ENCODE measurements at places on chromosomes 5 and 9. TPM values are rescaled to one million over a fixed set of nuclear protein-coding genes. Genes with fewer than 3 reads are reported as not detected.

- no peak for DNase-seq
Measured at GRCh38 chr9:127991017-127991756, 10.4 kb upstream of the EEIG1 start.

DNA sequence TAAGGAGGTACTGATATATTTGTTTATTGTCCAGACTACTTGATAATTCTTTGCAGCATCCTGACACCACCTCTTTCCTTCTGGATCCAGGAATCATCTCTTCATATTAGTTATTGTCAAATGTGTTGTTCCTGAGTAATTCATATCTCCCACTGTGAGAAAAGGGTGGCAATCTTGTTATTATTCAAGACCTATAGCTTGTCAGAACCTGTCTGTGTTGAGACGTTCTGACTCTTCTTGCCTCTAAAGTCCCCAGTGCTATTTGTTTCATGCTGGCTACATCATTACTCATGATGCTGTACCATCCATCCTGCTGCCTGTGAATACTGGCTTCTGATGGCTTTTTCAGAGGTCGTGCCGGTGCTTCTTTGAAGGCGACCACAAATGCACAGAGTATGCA is 68.7 kb upstream of the TAF11L2 start:
- no peak for DNase-seq

DNA sequence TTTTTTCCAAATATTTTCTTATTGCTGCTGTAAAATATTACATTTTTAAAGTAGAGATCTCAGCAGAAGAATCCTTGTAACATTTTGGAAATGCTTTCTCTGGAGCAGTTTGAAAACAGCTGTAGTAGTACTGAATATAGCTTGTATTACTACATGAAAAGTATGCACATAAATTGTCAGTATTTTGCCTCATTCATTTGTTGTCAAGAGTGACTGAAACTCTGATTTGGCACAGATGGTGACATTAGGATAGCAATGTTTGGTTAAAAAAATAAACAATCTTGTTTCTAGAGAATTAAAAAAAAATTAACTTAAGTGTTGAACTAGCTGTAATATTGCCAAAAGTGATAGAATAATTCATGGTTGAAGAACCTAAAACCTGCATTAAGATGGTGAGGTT is 90.4 kb downstream of the NNT start:
- DNase-seq: no peak

DNA sequence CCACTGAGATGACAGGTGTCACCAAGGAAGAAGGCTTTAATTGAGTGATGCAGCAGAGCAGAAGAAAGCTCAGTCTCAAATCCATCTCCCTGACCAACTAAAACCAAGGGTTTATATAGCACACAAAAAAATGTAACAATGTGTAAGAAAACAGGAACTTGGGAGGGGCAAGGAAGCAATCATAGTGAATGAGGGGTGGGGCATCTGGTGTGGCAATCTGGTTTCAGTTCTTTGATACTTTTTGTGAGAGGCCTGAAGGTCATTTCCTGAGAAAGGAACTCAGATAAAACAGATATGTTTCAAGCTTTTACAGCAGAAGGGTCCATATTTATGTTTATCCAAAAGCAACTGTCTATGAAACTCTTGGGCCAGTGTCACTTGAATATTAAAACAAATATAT is 19.7 kb downstream of the CD180 start:
- no peak for DNase-seq

DNA sequence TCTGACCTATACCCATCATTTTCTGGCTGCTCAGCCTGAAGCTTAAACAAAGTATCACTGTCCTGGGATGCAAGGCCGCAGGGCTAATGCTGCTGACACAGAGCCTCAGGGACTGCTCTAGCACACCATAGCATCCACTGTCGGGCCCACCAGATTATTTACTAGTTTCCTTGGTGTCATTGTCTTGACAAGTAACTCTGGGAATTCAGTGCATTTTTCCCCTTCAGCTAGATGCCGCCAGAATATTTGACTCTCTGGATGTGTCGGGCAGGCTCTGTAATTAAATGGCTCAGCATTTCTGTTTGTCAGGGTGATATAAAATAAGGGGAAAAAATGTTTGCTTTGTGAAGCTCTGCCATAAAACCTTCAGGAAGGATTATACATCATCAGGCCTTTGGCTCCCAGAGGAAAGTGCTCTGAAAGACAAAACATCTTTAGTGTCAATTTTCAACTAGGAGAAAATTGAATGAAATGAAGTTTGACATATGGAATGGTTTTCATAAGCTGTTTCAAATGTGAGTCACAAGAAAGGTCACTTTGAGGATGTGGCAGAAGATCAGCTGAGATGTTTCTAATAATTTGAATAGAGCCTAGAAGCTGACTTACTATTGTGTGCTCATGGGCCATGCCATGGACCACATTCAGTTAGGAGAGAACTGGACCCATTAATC is 350.1 kb downstream of the TMEM232 start:
- DNase-seq: no peak

DNA sequence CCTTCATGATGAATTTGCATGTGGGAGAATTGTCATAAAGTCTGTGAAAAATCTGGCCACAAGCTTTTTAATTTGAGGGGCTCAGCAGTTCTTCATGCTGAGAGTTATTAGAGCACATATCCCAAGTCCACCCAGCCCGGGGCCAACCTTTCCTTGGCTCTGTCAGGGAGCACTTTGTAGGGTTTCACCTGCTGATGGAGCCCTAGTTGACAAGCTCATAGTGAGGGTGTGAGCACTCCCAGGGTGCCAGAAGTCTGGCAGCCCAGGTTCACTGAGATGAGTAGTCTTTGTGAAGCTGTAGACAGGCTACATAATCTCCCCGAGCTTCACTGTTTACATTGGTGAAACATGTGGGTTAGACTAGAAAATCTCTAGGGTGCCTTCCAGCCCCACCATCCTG is 97.2 kb upstream of the NREP start:
- DNase-seq: no peak

DNA sequence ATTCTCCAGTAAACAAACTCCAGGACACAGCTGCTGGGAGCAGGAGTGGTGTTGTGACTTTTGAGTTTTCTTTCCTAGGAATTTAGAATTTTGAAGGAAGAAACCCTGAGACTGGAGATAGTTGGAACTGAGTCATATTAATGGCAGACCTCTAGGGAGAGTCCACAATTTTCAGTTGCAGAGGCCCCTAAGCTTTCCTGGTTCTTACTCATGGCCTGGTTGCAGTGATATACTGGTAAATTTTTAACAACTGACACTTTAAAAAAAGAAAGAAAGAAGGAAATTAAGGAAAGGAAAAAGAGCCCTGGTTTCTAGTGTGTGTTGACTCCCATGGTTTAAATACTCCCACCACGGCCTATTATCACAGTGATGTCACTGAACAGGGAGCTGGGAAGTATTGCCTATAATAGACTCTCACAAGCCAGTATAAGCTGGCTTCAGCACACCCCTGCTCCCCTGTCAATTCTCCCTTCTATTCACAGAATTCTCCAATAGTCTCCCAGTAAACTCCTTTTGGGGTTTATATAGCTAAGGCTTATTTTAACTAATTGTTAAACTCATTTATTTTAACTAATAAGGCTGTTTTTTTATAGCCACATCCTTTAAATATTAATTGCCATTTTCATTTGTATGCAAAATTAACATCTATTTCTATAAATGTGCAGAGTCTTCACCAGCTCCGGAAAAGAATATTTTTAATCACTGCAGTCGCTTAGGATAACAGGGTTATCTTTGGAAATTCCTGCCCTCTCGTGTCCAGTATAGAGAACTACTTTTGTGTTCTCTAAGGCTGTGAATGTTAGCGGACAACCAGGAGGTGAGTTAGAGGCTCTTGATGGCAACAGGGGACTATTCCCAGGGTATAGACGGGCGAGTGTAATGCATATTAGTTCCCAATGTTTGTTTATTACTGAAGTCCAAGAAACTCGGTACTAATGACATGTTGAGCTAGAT is 59.7 kb downstream of the GGTA1 start:
- no peak for DNase-seq

- DNase-seq: no peak
Measured at GRCh38 chr5:28632607-28633006, 1594.2 kb upstream of the CDH9 start.

DNA sequence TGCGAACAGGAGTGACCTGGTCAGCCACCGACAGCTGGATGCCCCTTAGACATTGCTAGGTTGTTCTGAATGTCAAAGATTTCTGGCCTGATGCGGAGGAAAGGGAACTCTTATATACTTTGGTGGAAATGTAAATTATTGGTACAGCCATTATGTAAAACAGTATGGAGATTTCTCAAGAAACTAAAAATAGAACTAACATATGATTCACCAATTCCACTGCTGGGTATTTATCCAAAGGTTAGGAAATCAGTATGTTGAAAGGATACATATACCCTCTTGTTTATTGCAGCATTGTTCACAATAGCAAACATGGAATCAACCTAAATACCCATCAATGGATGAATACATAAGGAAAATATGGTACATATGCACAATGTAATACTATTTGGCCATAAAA is 31.8 kb downstream of the DMRT3 start:
- no peak for DNase-seq

DNA sequence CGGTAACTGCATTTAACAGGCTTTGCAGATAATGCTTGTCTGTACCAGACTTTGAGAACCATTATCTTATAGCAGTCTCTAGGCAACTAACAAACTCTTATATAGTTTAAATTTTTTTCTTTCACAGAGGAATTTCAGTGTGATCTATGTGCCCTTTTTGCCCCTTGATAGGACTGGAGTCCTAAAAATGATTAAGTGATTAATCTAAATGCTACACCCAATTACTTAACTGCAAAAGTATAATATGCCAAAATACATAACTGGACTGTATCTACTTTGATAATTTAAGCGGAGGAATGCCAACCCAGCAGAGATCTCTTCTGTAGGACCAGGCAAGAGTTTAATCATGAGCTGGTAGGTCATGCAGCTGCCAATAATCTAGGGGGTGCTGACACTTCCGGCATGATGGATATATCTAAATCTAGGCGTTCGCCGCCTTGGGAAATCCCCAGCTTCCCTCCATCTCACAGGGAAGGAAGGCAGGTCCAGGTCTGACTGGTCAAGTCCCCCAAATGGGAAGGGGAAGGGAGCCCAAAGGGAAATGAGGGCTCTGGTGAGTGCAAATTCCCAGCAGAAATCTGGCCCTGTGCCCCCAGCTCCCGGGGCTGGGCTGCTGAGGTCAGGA is 205.6 kb downstream of the GAPVD1 start:
- DNase-seq: no peak

DNA sequence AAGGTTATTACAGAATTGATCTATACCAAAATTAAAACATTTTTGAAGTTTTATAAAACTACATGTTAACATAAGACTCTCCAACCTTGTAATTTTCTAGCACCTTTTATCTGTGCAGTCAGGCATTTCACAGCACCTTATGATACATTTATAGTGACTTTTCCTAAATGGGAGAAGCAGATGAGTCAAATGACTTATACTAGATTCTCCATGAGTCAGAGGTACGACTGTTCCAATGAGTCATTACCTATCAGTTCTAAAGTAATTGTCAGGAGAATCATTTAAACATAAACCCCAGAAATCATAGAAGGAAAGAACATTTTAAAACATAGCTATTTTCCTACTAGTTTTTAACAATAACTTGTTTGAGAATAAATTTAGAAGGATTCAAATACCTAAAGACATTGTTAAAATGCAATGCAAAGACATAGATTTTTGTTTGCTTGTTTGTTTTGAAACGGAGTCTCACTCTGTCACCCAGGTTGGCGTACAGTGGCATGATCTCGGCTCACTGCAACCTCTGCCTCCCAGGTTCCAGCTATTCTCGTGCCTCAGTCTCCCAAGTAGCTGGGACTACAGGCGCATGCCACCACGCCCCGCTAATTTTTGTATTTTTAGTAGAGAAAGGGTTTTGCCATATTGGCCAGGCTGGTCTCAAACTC is 34.7 kb upstream of the DMXL1 start:
- DNase-seq: no peak

GRCh38 chr5:172188893-172189692 is 1.1 kb upstream of the STK10 start:
- DNase-seq: no peak

DNA sequence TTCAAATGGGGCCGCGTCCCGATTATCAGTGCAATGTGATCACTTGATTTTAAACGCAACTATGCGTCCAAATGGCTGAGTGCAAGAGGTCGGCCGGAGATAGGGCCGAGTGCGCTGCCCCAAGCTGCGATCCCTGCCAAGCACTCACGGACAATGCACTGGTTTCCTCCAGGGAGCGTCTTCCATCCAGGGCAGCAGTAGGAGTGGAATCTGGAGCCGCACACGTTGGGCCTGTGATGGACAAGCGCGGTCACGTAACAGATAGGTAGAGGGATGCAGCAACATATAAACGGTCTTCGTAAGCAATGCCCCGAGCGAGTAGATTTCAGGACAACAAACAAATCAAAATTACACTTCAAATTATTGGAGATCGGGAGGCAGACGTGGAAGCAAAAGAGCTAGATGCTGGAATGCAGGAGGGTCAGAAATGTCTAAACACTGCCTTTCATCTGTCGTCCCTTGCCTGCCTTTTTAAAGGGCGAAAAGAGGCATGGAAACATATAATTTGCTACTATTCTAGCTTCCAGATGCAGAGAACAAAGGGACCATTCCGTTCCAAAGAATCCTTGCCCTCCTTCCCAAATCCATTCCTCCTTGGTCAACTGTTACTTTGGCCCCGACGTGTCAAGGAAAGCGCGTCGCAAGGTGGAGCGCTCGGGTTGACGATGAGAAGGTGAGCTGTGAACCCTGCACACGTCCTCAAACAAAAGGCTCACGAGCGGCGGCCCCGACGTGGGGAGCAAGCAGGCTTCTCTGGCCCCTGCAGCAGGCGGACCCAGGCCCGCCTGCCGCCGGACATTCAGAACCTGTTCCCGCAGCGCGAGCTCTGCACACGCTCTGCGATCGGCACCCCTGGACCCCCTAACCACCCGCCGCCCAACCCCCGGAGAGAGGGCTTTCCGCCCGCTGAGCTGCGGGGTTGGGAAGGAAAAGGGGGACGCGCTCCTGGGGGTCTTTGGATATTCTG is 1.5 kb downstream of the FBN2 start:
- DNase-seq: no peak

Gene LRRC70
- 0.85 TPM for total RNA-seq

Gene FBP1
- total RNA-seq: 0.27 TPM

Gene DAB2IP
- not detected for total RNA-seq

Gene ANKRA2
- 19.0 TPM for total RNA-seq

Gene IL13
- 2.5 TPM for total RNA-seq

Gene SLC36A2
- total RNA-seq: not detected

Gene SPATA31E1
- total RNA-seq: not detected

Gene SPINK4
- total RNA-seq: not detected

Gene CHSY3
- not detected for total RNA-seq
